ENCODE measurements at places on chromosomes 1 and 21.

DNA sequence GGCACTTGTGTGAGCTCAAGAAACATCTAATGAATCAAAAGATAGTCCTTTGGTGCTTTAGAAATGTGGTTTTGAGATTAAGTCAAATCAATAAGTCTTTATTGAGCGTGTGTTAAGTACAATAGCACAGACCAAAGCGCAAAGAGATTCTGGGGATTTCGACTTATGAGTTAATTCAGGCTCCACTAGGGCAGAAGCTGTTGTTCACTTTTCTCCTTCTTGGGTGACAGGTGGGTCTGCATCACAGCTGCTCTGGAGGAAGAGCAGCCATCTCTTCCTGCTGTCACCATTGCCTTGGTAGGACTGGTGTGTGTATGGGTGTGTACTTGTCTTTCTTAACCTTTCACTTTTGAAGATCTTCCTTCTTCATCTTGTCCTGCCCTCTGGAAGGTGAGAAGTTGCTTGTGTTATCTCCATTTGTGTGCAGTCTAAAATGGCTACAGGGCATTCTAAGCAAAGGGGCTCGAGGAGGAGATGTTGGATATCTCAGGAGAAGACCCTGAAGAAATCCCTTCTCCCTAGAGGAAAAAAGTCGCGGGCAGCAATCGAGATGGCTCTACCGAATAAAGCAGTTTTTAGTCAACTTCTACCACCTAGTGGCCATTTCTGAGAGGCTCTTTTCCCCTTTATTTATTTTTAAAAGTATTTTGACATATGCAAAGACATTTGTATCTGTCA lies 22.9 kb upstream of the DISC1 start:
- peak; percentile 12 for DNase-seq

DNA sequence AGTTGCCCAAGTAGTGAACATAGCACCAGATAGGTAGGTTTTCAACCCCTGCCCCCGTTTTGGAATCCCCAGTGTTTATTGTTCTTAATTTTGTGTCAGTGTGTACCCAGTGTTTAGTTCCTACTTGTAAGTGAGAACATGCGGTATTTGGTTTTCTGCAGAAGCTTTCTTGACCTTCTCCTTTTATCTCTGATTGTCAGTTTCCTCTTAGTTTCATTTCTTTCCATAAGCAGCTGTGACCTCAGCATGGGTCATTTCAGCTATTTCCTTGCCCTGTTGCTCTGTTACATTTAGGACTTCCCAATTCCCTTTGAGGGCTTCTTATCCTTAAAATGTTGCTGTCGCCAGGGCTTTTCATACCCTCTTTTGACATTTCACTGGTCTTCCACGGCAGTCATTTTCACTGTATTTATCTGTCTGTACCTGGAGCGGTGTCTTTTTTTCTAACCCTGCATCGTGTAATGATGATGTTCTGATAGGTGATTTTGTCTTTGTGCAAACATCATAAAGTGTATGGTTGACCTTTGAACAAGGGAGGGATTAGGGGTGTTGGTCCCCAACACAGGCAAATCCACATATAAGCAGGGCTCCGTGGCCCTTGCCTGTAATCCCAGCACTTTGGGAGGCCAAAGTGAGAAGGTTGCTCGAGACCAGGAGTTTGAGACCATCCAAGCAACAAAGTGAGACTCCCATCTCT lies 15.0 kb downstream of the ITSN1 start:
- no peak for DNase-seq

- no peak for DNase-seq
These were observed 17.8 kb downstream of the ABCG1 start for GRCh38 chr21:42236693-42237092.

GRCh38 chr1:34532113-34532512 lies 222.7 kb upstream of the GJB5 start:
- no peak for DNase-seq

- no peak for DNase-seq
These were observed 2.1 kb downstream of the KIF26B start for GRCh38 chr1:245156736-245157505.

DNA sequence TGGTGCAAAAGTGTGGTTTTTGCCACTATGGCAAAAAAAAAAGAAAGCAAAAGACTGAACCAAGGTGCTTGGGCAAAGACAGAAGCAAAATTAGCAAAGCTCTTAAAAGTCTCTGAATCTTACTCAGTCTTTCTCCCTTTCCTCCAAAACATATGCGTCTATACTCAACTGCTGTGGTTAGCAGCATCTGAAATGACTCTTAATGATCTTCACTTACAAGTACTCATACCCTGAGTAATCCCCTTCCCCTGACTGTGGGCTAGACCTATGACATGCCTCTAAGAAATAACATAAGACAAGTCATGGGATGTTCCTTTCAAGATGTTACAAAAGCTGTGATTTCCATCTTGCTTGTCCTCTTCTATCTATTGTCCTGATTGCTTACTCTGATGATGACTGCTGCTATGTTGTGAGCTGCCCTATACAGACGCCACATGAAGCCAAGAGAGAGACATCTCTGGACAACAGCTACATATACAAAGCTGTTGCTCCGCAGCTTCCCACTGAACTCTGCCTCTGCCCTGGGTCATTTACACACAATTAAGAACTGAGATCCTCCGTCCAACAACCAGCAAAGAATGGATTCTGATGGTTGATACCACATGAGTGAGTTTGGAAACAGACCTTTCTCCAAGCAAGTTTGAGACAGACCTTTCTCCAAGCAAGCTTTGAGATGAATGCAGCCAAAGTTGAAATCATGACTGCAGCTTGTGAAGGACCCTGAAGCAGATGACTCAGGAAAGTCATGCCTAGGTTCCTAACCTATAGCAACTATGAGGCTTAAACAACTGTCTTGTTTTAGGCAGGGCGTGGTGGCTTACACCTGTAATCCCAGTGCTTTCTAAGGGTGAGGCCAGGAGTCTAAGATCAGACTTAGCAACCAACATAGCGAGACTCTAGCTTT lies 55.2 kb downstream of the PUM1 start:
- DNase-seq = no peak

GRCh38 chr1:91166106-91166712 lies 144.4 kb upstream of the ZNF644 start:
- DNase-seq = peak; percentile 25

GRCh38 chr1:214012418-214012817 lies 24.6 kb downstream of the PROX1 start:
- DNase-seq = no peak

DNA sequence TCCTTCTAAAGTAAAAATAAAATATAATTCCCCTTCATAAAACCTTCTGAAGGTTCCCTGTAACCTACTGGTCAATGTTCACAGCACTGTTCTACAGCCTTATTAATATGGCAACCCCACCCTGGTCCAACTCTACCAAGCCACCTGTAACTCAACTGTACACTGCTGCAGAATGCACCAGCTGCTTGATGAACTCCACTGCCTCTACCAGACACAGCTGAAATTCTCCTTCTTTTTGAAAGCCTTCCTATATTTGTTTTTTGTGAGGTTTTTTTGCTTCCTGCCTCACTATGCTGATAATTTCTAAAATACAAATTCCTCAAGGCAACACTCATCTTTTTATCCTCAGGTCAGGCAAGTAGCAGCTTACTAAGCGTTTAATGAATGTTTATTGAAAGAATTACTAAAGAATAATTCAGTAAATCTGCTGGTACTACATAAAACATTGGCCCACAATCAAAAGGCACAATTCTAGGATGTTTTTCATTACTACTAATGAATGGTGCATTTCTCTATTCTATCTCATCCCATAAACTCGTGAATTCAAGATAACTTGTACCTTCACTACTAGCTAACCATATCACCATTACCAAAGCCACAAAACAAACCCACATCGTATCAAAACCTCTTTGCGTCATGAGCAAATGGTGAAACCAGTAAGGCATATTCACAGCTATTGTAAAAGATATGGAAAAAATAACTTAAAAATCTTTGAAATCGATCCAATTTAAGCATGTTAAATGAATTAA lies 2.4 kb downstream of the SSX2IP start:
- no peak for DNase-seq

GRCh38 chr1:8572106-8572505 lies 245.3 kb downstream of the RERE start:
- no peak for DNase-seq

DNA sequence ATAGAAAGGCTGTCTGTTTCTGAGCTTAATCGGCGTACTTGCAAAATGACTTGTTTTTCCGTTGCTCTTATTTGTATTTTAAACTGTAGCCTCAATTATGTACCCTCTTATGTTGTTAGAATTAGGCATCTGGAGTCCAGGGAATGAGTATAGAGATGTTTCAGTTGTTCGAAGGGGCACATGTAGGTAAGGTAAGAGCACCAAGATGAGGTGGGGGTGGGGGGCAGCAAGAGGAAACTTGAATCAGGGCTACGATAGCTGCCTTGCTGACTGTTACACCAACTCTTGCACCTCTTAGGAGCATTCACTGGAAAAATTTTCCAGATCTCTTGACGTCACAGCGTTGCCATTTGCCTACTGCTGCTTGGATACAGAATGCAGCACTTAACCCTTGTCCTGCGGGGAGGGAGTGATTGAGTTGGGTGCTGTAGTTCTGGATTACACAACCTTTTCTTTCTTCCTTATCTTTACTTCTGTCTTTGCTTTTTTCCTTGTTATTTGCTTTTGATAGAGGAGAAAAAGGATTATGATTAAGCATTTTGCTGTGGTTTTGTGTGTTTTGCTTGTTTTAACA lies 3.2 kb downstream of the ATP1B1 start:
- no peak for DNase-seq

DNA sequence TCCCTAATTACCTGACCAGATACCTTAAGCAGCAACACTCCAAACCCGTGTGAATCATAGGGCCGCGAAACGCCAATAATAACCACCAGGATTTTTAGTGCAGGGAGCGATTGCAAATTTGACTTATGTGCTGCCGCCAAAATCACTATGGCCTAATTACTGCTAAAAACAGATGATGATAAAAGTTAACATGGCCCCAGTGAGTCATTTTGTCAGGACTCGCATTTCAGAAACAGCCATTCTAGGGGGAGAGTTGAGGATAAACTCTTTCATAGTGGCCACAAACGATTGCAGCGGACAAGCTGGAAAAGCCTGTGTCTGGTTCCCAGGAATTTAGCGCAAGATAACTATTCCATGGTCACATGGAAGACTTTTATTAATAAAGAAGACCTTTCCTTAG lies 103.4 kb downstream of the HLX start:
- DNase-seq = no peak

- DNase-seq = no peak
These were observed 6.6 kb upstream of the PRCC start for GRCh38 chr1:156760796-156761104.

DNA sequence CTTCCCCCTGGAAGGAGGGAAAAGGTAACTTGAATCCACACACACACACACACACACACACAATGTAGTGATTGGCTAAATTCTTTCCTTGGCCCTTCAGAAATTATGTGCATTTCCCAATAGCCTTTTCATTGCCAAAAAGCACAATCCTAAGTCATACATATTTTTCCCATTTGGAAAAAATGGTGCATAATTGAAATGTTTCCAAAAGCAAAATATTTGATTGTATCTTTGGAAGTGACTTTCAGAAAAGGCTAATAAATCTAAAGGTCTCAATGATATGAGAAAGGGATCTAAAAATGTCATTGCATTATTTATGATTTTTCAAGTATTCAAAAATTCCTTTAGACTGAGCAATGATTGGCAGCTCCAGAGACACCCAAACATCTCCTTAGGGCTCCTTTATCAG lies 43.5 kb upstream of the NEK7 start:
- DNase-seq = no peak

DNA sequence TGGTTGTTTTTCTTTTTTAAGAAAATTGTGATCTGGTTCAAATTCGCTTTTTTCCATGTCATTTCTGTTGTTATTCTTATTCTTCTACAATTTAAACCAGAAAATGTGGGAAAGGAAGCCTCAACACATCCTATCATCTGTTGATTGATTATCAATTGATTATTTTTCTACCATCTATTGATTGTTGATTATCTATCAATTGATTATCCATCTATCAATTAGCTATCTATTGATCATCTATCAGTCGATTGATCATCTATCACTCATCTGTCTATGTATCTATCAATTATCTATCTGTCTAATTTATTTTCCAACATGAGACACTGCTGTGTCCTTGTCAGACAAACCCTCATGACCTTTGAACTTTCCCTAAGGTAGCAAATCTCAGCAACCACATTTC lies 136.1 kb upstream of the ARHGEF16 start:
- no peak for DNase-seq

- no peak for DNase-seq
These were observed 210.0 kb downstream of the HLX start for GRCh38 chr1:221089273-221089672.

DNA sequence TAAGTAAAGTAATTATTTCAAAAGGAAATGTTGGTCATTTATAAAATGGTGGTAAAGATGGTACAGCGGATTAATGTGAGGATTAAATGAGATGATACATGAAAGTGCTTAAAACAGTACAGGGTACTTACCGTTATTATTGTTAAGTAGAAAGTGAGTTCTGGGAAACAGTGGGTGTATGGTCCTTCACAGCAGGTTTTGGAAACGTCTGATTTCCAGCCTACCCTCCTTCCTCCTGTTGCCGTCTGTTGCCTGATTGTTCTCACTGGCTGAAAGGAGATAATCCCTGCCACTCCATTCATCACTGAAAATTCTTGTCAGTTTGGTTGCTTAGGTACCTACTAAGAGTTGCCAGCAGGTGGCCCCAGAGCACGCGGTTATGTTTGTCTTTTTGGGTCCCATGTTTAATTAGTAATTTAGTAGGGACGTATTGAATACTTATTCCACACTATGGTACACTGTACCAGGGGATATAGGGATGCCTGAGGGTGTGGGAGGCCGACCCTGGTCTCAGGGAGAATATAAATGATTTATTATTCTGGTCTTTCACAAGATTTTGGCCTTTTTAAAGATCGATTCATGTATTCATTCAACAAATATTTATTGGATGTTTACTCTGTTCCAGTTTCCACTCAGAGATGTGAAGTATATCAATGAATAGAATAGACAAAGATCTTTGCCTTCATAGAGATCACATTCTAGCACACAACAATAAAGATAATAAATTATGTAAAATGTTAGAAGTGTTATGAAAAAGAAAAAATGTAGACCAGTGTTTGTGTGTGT lies 30.8 kb upstream of the RPTN start:
- DNase-seq = no peak

GRCh38 chr1:210792250-210793102 lies 341.5 kb downstream of the KCNH1 start:
- DNase-seq = no peak

GRCh38 chr1:16971341-16972188 lies 8.9 kb downstream of the MFAP2 start:
- DNase-seq = no peak

- no peak for DNase-seq
These were observed 172.1 kb downstream of the HHAT start for GRCh38 chr1:210500831-210501230.

GRCh38 chr21:29374481-29374880 lies 75.8 kb downstream of the BACH1 start:
- DNase-seq = no peak
